ENCODE measurements at places on chromosomes 13 and 19.

DNA sequence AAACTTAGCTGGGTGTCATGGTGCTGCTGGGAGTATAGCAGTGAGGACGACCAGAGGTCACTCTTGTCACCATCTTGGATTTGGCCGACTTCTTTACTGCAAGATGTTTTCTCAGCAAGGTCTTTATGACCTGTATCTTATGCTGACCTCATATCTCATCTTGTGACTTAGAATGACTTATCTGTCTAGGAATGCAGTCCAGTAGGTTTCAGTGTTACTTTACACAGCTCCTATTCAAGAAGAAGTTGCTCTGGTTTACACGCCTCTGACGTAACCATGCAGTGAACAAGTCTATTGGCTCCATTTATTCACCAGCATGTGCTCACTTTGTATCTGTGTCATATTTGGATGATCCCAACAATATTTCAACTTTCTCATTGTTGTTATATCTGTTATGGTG, 26.7 kb downstream of the ZNF850 start:
- no peak for DNase-seq

DNA sequence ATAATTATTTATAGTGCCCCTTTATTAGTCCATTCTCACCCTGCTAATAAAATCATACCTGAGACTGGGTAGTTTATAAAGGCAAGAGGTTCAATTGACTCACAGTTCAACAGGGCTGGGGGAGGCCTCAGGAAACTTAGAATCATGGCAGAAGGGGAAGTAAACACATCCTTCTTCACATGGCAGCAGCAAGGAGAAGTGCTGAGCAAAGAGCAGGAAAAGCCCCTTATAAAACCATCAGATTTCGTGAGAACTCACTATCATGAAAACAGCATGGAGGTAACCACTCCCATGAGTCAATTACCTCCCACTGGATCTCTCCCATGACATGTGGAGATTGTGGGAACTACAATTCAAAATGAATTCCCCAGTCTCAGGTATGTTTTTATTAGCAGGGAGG, 89.9 kb upstream of the STARD13 start:
- DNase-seq: no peak

DNA sequence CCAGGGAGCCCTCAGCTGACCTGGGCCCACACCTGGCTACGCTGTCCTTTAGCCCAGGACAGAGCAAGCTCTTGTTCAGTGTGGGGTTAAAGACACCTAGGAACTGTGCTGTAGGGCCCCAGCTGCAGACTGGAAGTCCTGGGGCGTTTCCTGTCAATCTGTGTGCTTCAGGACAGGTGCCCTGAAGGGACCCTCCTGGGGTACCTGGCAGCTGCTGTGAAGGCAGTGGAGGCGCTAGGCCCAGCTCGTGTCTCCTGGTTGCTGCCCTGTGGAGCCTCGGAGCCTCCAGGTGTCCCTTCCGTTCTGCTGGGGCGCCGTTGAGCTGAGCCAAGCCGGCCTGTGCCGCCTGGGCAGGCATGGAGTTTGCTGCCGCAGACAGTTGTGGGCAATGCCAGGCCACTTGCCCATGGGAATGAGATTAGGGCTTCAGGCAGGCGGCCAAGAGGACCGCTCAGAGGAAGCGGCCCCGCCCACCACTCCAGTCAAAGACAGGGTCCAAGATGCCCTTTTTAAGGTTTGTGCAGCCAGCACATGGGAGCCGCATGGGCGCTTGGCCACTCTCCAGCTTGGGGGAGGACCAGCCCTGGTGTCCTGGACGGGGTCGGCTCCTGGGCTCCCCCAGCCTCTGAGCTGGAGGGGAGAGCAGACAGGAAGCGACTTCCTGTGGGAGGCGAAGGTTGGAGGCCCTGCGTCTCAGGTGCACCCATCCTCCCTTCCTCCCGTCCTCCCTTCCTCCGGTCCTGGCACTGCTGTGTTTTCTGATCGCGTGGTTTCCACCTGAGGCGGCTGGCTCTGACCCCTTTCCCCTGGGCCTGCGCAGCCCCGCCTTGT, 4.0 kb downstream of the PTBP1 start:
- no peak for DNase-seq

- no peak for DNase-seq
Observed at GRCh38 chr19:32350471-32350865, 5.1 kb downstream of the ZNF507 start.

DNA sequence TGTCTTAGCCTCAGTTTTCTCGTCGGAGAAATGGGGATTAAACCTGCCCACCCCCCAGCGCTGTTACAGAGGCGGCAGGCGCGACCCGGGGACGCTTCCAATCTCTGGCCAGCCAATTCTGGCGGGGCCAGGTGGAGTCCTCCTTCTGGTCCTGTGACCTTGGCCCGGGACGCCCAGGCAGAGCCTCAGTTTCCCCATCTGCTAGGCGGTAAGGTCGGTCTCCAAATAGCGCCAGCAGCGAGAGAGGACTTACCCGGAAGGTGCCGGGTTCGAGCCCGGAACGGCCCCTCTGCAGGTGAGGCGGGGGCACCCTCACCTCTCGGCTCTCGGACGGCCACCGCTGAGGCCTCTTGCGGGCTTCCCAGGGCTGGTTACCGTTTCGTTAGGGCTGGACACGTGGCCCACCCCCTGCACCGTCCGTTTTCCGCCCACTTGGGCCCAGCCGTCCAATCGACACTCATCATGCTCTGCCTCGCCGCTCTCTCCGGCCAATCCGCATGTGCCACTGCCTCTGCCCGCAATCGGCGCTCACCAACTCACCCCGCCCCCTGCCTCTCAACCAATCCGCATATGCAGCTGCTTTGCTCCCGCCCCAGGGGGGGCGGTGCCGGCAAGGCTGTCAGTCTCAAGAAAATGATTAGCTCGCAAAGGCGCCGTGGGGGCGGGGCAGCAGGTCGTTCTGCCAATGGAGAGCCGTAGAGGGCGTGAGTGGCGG, at the start of gene ISOC2:
TSS of gene ISOC2 (minus strand) at position 384 of the 715 bp plus-strand sequence. CDS start 5,156 bp downstream, outside the sequence.
- DNase-seq: peak; percentile 100

- no peak for DNase-seq
Observed at GRCh38 chr19:3919793-3920192, 13.1 kb upstream of the NMRK2 start.

GRCh38 chr19:5718579-5719273, 1.2 kb downstream of the LONP1 start:
- peak; percentile 60 for DNase-seq

- no peak for DNase-seq
Observed at GRCh38 chr19:47549261-47549862, 23.6 kb downstream of the ZNF541 start.

- DNase-seq: no peak
Observed at GRCh38 chr19:2050349-2050990, 574 bp downstream of the MKNK2 start.

- no peak for DNase-seq
Observed at GRCh38 chr13:104015646-104016396, 949.6 kb upstream of the SLC10A2 start.

DNA sequence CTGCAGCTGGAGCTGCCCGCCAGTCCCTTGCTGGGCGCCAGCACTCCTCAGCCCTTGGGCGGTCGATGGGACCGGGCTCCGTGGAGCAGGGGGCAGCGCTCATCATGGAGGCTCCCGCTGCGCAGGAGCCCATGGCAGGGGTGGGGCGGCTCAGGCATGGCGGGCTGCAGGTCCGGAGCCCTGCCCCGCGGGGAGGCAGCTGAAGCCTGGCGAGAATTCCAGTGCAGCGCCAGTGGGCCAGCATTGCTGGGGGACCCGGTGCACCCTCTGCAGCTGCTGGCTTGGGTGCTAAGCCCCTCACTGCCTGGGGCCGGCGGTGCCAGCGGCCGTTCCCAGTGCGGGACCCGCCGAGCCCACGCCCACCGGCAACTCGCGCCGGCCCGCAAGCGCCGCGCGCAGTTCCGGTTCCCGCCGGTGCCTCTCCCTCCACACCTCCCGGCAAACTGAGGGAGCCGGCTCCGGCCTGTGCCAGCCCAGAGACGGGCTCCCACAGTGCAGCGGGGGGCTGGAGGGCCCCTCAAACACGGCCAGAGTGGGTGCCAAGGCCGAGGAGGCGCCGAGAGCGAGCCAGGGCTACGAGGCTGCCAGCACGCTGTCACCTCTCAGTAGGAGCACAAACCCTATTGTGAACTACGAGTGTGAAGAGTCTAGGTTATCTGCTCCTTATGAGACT, 687.1 kb downstream of the PCDH17 start:
- no peak for DNase-seq

- no peak for DNase-seq
Observed at GRCh38 chr13:102825921-102826706, 19.7 kb upstream of the ERCC5 start.

- no peak for DNase-seq
Observed at GRCh38 chr13:26280295-26280694, 26.4 kb downstream of the CDK8 start.

- no peak for DNase-seq
Observed at GRCh38 chr19:3441986-3442329, 38.4 kb downstream of the SMIM24 start.

DNA sequence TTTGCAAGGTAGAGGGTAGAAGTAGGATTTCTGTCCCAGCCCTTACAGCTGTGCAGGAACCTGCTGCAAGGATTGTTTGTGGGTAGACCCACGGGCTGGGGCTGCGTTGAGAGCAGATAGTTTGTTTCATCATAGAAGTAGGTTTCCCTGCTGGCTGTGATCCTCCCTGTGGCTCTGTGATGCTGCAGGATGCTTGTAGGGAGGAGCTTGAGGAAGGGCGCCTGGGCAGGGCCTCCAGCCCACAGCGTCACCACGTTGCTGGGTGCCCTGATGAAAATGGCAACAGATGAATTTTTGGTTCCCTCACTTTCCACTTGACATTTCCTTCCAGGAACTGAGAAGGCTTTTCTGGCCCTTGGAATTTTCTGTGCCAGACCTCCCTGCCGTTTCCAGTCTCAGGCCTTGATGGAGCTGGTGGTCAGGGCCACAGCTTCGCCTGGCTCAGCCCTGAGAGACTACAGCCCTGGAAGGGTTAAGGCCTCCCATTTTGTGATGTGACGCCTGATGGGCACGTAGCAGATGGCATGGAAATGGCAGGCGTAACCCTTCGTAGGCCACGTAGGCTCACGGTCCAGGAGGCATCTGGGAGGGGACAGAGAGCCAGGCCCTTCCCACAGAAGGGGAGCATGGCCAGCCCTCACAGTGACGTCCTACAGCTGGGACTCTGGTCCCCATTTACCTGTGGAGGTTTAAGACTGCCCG, 42.2 kb downstream of the GATAD2A start:
- peak; percentile 32 for DNase-seq

DNA sequence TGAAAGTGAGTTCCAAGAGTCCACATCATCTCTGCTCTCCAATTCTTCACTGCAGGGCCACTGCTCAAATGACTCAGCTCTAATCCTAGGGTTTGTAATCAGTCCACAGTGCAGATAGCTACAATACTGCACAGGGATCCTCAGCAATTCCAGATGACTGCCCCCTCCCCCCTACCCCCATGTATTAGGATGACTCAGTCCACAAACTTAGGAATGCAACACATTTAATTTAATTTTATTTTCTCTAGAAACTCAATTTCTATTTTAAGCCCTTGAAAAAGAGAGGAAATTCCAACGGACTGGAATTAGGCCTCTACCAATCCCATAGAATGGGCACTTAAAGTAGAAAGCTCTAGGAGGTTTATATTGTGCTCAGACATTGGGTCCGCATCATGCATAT, 173.8 kb upstream of the SOX21 start:
- no peak for DNase-seq

GRCh38 chr19:3513229-3514140, 7.4 kb downstream of the FZR1 start:
- no peak for DNase-seq

- DNase-seq: no peak
Observed at GRCh38 chr13:106143392-106143791, 392.1 kb downstream of the EFNB2 start.

- no peak for DNase-seq
Observed at GRCh38 chr13:49610176-49610575, 18.1 kb upstream of the ARL11 start.

- DNase-seq: no peak
Observed at GRCh38 chr19:3080286-3080685, 13.9 kb upstream of the GNA11 start.

DNA sequence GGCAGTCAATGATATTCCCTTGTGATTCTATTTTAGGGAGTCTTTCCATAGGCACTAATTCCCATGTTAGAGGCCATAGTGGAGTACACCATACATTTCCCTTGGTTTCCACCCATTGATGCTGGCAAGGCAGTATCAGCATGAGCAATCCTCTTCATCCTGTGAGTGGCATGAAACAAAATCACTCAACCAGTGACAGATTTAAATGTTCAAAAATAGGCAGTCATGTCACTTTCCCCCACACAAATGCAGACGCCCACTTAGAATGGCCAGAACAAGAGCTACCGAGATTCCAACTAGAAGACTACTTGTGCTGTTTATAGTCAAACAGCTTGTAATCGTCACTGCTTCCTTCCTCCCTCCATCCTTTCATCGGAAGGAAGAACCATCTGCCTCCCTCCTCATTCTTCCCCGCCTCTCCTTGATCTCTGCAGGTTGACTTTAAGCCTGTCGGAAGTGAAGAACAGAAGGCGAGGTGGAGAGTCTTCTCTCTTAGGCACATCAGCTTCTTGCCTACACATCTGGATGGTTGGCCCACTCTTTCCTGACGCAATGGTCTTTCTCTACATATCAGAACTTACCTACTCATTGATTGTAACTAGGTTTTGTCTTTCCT, 22.6 kb downstream of the RASL11A start:
- no peak for DNase-seq

GRCh38 chr19:19500975-19501644, 14.2 kb downstream of the TSSK6 start:
- no peak for DNase-seq

- DNase-seq: no peak
Observed at GRCh38 chr19:16764793-16765433, 45.3 kb downstream of the NWD1 start.

DNA sequence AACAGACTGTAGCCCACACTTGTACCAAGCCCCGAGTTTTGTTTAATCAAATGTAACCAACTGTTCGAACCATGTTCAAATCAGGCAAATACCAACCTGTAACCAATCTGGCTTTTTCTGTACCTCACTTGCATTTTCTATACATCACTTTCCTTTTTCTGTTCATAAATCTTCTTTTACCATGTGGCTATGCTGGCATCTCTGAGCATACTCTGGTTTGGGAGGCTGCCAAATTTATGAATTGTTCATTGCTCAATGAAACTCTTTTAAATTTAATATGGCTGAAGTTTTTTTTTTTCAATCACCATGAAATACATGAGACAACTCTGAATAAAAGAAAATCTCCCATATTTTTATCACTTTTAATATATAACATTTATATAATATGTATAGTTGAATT, 256.1 kb downstream of the SLITRK6 start:
- no peak for DNase-seq

DNA sequence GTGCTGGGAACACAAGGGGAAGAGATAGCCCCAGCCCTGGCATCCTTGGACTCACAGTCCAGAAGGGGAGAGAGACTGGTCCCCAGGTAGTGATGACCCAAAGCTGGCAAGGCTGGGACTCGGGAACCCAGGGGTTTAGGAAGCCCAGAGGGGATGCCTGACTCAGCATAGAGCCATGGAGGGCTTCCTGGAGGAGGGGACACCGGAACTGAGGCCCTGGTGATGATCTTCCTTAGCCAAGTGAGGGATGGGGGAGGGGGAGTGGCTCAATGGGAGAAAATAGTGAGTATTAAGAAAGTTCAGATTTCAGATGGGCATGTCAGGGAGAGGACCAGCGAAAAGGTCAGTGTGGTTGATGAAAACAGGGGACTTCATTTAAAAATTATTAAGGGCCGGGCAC, 26.8 kb downstream of the EXOC3L2 start:
- no peak for DNase-seq

Data from stimulated activated naive CD8-positive, alpha-beta T cell treated with anti-CD3 and anti-CD28 coated beads, Interleukin-15, Interleukin-2, amounts not matched to agents 100 U/mL and 50 U/mL, for 24 hours (primary cell).